ENCODE measurements at places on chromosomes 3 and 15. TPM values are rescaled to one million over a fixed set of nuclear protein-coding genes. Genes with fewer than 3 reads are reported as not detected.

LRRC2 gene
- total RNA-seq = 0.17 TPM

APOD gene
- not detected for total RNA-seq

DNA sequence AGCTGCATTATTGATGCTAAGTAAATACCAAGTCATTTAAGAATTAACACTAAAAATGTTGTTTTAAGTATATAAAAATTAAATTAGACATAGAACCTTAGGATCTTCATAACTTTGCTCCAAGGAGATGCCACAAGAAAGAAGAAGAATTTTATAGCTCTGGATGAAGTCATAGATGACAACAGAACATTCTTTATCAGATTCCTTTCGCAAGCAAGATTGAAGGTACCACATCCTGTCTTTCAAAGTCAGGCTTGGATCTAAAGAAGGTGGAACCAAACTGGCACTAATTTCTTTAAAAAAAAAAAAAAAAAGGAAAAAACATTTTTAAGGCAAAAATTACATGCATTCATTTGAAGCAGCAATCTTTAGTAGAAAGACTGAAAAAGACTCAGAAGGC is 62.5 kb downstream of the POLQ start:
- peak; percentile 41 for DNase-seq

DNA sequence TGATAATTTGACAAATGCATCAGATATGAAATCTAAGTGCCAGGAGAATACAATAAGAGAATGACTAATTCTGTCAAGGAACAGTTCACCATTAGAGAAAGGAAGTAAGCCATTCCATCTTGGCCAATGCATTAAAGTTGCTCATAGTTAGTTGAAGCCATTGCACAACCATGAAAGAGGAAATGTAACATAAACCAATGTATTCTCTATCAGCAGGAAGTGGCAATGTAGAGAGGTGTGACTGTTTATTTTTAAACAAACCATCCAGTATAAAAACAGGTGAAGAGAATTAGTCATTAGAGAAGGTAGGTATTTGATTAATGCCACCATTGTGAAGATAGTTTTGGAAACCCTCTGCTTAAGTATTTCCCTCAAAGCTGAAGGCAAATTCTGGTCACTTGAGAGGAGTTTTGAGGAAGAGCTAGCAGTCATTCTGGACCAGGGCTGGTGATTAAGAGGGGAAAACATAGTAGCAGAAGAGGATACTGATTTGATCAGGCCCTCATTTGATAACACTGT is 10.7 kb upstream of the ANXA2 start:
- peak; percentile 92 for DNase-seq

Data from renal cortical epithelial cell (primary cell).